ENCODE measurements at places on chromosomes 11 and 22.

DNA sequence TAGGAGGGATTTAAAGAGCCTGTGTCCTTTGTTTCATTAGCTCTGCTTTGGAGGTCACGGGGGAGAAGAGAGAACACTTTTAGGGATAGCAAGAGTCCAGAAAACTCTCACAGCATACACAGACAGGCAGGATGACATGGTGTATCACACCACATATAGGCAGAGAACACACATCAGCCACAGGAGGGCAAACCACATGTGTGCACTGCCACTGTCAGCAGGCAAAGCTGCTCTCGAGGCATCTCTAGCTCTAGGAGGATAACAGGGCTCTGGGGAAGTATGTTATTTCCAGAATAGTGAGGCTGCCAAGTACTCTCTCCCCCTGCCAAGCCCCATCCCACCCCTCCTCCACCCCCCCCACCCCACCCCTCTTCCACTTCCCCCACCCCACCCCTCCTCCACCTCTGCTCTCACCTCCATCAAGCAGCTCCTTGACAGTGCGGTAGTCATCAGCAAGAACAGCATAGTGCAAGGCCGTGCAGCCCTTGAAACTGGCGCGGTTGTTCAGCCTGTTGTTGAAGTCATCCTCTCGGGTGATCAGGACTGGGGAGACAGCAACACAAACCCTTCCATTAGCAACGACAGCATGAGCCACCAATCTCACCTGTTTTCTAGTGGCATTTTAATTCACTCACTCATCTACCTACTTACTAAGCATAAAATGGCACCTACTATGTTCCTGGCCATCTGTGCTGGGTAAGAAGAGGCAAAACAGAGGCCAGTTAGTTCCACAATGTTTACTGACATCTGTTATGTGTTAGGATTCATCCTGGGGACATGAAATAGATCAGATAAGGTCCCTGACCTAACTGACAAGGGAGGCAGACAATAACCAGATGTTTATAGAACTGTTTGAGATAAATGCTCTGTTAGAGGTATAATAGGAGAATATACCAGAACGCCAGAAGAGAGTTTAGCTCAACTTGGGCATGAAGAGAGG is 75.6 kb downstream of the CLPB start:
- H3K4me1 ChIP-seq, result no peaks in the 10 kb centered on the region
- peaks cover 9% of the 10 kb centered on the region for H3K36me3 ChIP-seq
- H3K27me3 ChIP-seq, result no peaks in the 10 kb centered on the region
- DNase-seq, result no peak

GRCh38 chr11:25562417-25562816 is 769.5 kb upstream of the ANO3 start:
- H3K4me3 ChIP-seq, result no peak overlapping the region
- H3K27me3 ChIP-seq, result no peaks in the 10 kb centered on the region
- H3K36me3 ChIP-seq, result no peaks in the 10 kb centered on the region
- H3K4me1 ChIP-seq, result no peaks in the 10 kb centered on the region
- no peak overlapping the region for H3K27ac ChIP-seq

DNA sequence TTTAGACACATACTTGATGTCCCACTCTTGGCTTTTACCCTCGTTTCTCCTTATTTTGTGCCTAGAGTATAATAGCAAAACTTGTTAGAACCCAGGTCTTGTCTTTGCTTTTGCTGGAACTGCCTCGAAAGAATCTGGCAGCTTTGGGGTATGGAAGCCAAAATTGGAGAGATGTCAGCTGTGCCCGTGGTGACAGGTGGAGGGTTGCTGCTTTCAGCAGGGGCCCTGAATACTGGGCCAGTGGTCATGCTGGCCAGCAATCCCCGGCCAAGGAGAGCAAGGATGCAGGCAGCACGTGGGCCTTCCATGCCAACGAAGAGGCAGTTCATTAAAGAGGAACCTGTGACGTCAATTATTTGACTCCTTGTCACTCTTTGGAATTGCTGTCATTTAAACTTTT is 181.1 kb downstream of the HIPK3 start:
- H3K27ac ChIP-seq, result no peak overlapping the region
- no peak overlapping the region for H3K4me3 ChIP-seq
- no peaks in the 10 kb centered on the region for H3K4me1 ChIP-seq

GRCh38 chr11:78654866-78655265 is 80.2 kb upstream of the NARS2 start:
- DNase-seq, result no peak
- H3K27ac ChIP-seq, result no peak overlapping the region
- H3K4me1 ChIP-seq, result no peaks in the 10 kb centered on the region
- no peaks in the 10 kb centered on the region for H3K27me3 ChIP-seq
- H3K36me3 ChIP-seq, result no peaks in the 10 kb centered on the region

- H3K27me3 ChIP-seq, result no peaks in the 10 kb centered on the region
- no peak for DNase-seq
- peaks cover 19% of the 10 kb centered on the region for H3K4me1 ChIP-seq
- H3K27ac ChIP-seq, result no peak within 1 kb of the TSS
Measured at GRCh38 chr11:17388609-17389210, at the start of gene KCNJ11. Gene KCNJ11, minus strand, starts transcription at chr11:17388659. Its CDS starts 568 bp downstream, at chr11:17388091.

DNA sequence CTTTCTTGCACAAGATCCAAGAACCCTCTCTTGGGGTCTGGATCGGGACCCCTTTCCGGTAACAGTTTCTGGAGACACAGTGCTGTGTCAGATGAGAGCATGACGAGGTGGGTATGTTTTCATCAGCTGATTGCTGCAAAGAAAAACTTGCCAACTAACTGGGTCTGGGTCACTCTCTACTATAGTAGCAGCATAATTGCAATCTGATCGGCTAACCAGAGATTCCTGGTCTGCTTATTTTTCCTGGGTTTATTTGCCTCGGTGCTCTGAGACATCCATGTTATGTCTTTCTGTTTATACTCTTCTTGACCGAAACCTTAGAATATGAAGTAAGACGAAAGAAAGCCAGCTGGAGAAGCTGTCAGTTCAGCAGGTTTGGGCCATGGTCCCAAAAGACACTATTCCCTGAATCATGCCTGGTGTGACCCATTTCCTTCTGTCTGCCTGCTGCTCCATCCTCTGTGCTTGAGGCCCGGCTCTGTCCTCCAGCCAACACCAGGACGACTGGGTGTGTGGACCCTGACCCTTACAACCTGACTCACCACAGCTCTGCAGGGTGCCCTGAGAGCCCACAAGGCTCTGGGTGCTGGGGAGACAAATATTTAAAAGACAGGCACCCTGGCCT is 24.1 kb upstream of the CLMP start:
- H3K36me3 ChIP-seq, result no peaks in the 10 kb centered on the region
- H3K4me1 ChIP-seq, result no peaks in the 10 kb centered on the region
- no peaks in the 10 kb centered on the region for H3K27me3 ChIP-seq
- DNase-seq, result no peak
- H3K27ac ChIP-seq, result no peak overlapping the region

DNA sequence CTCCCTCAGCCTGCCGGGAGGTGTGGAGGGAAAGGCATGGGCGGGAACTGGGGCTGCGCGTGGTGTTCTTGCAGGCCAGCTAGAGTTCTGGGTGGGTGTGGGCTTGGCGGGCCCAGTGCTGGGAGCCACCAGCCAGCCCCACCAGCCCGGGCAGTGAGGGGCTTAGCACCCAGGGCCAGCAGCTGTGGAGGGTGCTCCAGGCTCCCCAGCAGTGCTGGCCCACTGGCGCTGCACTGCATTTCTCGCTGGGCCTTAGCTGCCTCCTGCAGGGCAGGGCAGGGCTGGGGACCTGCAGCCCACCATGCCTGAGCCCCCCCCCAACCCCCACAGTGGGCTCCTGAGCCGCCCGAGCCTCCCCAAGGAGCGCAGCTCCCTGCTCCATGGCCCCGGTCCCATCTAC is 304.2 kb downstream of the KCNA4 start:
- no peaks in the 10 kb centered on the region for H3K36me3 ChIP-seq
- no peaks in the 10 kb centered on the region for H3K27me3 ChIP-seq
- no peak overlapping the region for H3K4me3 ChIP-seq
- H3K27ac ChIP-seq, result no peak overlapping the region

- H3K4me1 ChIP-seq, result no peaks in the 10 kb centered on the region
- DNase-seq, result no peak
- no peaks in the 10 kb centered on the region for H3K36me3 ChIP-seq
- no peak overlapping the region for H3K27ac ChIP-seq
Measured at GRCh38 chr11:126583101-126583500, 227.6 kb downstream of the ST3GAL4 start.

GRCh38 chr22:31098632-31099110 is 8.7 kb downstream of the SELENOM start:
- no peaks in the 10 kb centered on the region for H3K4me1 ChIP-seq
- no peak for DNase-seq
- no peaks in the 10 kb centered on the region for H3K36me3 ChIP-seq

DNA sequence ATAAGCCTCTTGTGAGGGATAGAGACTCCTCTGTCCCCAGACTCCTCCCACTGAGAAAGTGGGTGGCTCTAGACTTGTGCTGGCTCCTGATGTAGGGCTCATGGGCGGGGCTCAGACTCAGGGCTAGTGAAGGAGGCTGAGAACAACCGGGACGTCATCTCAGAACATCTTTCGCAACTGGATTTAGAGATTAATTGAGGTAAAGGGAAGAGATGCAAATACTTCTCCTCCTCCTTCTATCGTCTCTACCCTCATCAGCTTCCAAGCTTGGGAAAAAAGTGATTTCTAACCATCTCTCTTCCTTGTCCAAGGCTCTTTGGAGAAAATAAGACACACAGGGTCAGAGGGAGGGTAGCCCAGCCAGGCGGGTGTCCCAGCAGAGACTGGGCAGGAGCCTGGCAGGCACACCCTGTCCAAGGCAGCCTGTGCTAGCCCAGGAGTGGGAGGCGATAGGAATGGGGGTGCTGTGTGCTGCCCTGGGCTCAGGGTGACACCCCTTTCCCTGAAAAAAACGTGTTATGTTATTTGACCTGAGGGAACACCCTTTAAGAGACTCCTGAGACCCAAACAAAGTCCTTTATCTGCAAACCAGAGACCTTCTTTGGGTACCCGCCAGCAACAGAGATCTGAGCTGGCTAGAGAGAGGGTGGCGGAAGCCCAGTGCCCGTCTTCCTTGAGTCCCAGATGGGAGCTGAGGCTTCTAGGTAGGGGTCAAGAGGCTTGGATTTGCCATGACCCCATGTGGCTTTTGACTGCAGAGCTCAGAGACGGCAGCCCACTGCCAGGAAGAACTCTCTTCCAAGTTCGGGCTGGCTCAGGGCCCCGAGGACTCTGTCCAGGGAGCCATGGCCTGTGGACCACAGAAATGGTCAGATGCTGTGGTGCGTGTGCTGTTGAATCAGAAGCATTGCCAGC is 160.9 kb downstream of the ADAMTS15 start:
- H3K4me1 ChIP-seq, result no peaks in the 10 kb centered on the region
- no peak for DNase-seq
- no peak overlapping the region for H3K27ac ChIP-seq
- no peak overlapping the region for H3K4me3 ChIP-seq
- H3K36me3 ChIP-seq, result no peaks in the 10 kb centered on the region

DNA sequence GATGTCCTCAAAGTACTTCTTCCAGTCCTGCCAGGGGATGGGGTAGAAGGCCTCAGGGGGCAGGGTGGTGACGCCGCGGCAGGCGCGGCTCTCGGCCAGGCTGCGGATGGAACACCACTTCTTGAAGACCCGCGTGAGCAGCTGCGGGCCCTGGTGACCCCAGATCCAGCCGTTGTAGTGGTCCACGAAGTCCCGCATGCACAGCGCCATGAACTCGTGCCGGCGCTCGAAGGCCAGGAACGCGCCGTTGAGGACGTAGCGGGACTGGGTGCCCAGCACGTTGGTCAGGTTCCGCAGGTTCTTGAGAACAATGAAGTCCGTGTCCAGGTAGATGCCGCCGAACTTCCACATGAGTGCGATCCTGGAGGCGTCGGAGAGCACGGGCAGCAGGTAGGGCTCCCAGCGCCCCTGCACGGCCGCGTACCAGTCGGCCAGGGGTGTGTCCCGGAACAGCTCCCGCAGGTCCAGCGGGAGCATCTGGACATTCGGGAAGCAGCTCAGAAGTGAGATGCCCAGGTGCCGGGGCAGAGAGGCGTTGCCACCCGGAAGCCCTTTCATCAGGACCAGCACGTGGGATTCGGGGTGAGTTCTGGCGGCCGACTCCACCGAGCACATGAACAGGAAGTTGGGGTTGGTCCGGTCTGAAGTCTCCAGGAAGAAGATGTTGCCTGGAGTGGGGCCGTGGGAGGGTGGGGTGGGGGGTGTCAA is 27.5 kb downstream of the A4GALT start:
- no peaks in the 10 kb centered on the region for H3K27me3 ChIP-seq
- no peaks in the 10 kb centered on the region for H3K4me1 ChIP-seq
- H3K27ac ChIP-seq, result no peak overlapping the region
- no peak overlapping the region for H3K4me3 ChIP-seq
- no peak for DNase-seq

- H3K4me3 ChIP-seq, result no peak overlapping the region
- DNase-seq, result no peak
- no peaks in the 10 kb centered on the region for H3K4me1 ChIP-seq
Measured at GRCh38 chr11:42770444-42771065, 541.2 kb upstream of the API5 start.

DNA sequence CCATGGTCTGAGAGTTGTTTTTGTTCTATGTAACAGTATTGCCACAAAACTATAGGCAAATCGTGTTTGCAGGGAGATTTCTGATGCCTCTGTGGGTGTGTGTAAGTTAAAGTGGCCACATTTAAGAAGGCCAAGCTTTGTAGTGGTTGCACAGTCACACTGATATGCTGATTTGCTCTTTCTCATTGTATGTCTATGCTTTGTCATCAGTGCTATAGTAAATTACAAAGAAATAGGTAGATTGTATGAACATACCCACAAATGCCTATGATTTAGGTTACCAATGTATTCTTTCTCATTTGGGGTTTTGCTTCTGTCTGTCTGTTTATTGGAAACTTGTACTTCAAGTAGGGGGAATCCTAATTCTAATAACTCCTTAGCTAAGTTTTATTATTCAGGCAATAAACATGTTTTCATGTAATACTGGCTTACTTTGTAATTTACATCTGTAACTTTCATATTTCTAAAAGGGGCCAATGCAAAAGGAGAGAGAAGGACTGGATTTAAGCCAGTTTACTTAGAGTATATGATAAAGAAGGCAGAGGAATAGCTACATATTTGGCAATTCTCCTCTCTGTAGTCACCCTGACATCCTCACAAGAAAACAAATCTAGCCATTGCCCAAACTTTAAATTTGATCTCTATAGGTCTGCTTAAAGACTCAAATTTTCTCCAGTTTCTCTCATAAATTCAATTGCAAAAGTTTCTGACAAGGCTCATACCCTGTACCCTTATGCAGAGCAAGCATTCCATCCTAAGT is 2.0 kb downstream of the FIBIN start:
- H3K27me3 ChIP-seq, result no peaks in the 10 kb centered on the region
- H3K27ac ChIP-seq, result no peak overlapping the region
- H3K4me1 ChIP-seq, result no peaks in the 10 kb centered on the region
- no peak overlapping the region for H3K4me3 ChIP-seq
- no peaks in the 10 kb centered on the region for H3K36me3 ChIP-seq

- no peaks in the 10 kb centered on the region for H3K36me3 ChIP-seq
- DNase-seq, result no peak
- no peaks in the 10 kb centered on the region for H3K27me3 ChIP-seq
- no peaks in the 10 kb centered on the region for H3K4me1 ChIP-seq
- no peak overlapping the region for H3K4me3 ChIP-seq
- H3K27ac ChIP-seq, result no peak overlapping the region
Measured at GRCh38 chr11:72951888-72952287, 137.7 kb downstream of the ATG16L2 start.

DNA sequence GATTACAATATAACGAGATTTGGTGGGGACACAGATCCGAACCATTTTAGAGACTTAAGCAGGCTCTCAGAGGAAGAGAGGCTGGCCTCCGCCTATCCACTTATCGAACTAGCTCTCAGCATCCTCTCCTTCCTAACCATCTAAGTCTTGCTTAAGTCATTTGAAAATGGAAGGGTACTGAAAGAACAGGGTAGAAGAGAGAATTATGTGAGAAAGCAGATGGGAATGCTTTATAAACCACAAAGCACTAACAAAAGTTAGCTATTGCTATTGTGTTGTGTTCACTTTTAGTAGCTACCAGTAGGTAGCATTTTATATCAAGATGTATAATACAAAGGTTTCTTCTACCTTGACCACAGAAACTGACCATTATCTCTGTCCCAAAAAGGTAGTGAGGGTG is 153.4 kb upstream of the CADM1 start:
- DNase-seq, result no peak
- H3K27ac ChIP-seq, result no peak overlapping the region
- no peaks in the 10 kb centered on the region for H3K4me1 ChIP-seq
- H3K36me3 ChIP-seq, result no peaks in the 10 kb centered on the region
